ENCODE measurements at places on chromosomes 5 and 9.

GRCh38 chr5:994272-994607 lies 14.4 kb upstream of the NKD2 start:
- DNase-seq: no peak

- DNase-seq: no peak
Observed at GRCh38 chr9:92298036-92298435, 4.5 kb upstream of the IARS1 start.

GRCh38 chr5:114305402-114306207 lies 56.3 kb upstream of the KCNN2 start:
- peak; percentile 17 for DNase-seq

- DNase-seq: no peak
Observed at GRCh38 chr5:165627548-165628170, 2122.2 kb downstream of the MAT2B start.

DNA sequence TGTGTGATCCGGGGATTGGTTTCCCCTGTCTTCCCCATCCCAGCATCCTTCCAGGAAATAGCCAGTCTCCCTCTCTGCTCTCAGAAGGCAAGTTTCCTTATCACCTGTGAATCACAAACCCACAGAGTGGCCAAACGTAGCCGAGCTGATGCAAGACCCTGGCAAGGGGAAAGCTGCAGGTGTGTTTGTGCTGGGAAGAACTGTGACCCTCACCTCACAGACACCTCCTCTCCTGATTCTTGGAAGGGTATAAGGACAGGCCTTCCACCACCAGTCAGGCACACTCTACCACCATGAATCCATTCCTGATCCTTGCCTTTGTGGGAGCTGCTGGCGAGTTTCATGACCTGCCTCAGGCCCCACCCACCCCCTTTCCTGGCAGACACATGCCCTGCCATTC lies at the start of gene PRSS3:
PRSS3 (plus strand) TSS at position 281 of the 400 bp plus-strand sequence; CDS start at position 294, 13 bp downstream.
- no peak for DNase-seq

GRCh38 chr9:78371981-78372380 lies 75.1 kb downstream of the PSAT1 start:
- DNase-seq: no peak

- DNase-seq: no peak
Observed at GRCh38 chr5:179840321-179840720, 18.3 kb downstream of the MRNIP start.

GRCh38 chr5:123673107-123673506 lies 161.1 kb downstream of the CSNK1G3 start:
- no peak for DNase-seq

DNA sequence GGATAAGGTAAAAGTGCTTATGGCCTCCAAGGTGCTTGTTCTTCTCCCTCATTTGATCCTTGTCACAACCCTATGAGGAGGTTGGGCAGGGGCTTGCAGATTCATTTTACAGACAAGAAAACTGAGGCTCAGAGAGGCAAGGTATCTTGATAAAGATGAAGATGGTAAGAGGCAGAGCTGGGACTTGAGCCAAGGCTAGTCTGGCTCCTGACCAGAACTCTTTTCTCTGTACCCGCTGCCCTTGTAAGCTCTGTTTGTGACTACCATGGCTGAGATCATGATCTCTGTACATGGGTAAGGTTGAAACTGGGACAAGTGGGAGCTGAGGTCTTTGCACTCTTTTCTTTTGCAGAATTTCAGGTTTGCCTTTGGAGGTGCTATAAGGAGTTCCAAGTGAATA lies 33.6 kb downstream of the SEC61B start:
- DNase-seq: no peak

- DNase-seq: no peak
Observed at GRCh38 chr5:74054641-74055421, 428.8 kb downstream of the ARHGEF28 start.

DNA sequence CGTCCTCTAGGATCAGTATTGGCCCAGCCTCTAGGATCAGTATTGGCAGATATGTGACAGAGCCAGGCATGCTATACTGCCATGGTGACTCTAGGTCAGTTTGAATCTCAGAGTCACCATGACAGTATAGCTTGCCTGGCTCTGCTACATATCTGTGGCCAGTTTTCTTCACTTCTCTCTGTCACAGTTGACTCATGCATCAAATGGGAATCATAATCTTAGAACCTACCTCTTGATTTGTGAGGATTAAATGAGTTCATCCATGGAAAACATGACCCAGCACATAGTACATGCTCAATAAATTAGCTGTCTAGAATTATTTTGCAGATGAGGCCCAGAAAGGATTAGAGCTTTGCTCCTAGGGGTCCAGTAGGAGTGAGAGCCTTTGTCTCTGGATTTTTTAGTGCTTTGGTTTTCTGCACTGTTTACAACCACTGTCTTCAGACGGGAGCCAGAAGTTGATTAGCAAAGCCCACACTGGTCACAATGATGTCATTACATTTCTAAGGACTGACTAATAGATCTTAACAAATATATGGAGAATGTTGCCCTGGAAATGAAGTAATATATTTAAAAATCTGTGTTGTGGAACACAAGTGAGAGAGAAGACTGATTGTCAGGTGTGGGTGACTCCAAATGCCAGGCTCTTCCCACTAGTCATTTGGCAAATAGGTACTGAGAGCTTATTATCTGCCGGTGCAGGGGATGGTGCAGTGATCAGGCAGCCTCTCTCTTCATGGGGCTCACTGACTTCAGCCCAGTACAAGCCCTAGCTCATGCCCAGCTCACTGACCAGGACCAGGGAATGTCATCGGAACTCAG lies 76.0 kb downstream of the COL15A1 start:
- peak; percentile 91 for DNase-seq

GRCh38 chr5:86546582-86546981 lies 71.2 kb upstream of the COX7C start:
- no peak for DNase-seq

- DNase-seq: no peak
Observed at GRCh38 chr5:175557778-175558177, 79.4 kb downstream of the SFXN1 start.

- DNase-seq: no peak
Observed at GRCh38 chr9:82882138-82882537, 180.8 kb downstream of the RASEF start.

DNA sequence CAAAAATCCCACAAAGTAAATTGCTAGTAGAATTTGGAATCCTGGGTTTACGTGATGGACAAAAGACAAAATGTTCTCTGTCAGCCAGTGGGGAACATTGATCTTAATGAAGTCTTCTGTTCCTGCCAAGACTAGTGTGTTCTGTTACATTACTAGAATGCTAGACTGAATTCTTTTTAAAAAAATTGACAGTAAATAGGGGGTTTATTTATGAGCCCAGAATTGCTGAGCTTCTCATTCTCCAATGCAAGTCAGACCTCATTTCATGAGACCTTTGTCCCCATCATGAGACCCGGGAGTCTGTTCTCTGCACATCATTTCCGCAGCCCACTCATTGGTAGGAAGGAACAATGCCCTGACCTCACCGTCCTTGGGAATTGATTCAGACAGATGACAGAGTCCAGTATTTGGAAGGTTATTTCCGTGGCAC lies 173.8 kb upstream of the OTULINL start:
- no peak for DNase-seq

GRCh38 chr5:11973469-11973868 lies 69.2 kb upstream of the CTNND2 start:
- DNase-seq: no peak

DNA sequence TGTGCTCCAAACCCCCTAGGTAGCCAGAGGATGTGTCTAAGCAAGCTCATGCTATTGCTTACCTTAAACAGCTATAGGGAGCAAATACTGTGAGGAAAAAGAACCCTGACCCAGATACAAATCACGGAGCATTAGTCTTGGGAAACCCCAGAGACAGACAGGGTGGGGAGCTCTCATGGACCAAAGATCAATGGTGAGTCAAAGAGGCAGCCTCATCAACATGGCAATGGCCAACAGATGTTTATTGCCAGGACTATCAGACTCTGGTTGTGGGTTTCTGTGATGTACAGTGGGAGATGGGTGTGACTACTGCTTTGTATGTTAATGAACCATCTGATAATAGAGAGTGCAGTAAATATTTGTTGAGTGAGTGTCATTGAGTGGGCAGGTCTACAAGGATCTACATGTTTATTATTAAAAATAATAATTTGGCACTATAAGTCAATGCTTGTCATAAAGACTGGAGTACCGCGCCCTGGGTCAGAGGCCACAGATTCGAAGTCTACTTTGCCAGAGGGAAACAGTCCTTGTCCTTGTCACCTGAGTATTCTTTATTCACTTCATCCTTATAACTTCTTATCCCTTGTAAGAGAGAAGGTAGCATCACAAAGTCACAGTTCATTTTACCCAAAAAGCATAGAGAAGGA lies 56.5 kb upstream of the RAI14 start:
- no peak for DNase-seq

- DNase-seq: no peak
Observed at GRCh38 chr9:90737742-90738141, 63.9 kb upstream of the SYK start.

- DNase-seq: no peak
Observed at GRCh38 chr5:169745441-169746146, 108.5 kb downstream of the DOCK2 start.

- DNase-seq: peak; percentile 5
Observed at GRCh38 chr9:136944212-136944518, 373 bp downstream of the FBXW5 start.

- DNase-seq: no peak
Observed at GRCh38 chr5:141786700-141787099, 91.5 kb downstream of the PCDH1 start.

GRCh38 chr5:172864747-172865146 lies 30.7 kb downstream of the ERGIC1 start:
- no peak for DNase-seq

- no peak for DNase-seq
Observed at GRCh38 chr9:104882086-104882485, 45.9 kb downstream of the ABCA1 start.

DNA sequence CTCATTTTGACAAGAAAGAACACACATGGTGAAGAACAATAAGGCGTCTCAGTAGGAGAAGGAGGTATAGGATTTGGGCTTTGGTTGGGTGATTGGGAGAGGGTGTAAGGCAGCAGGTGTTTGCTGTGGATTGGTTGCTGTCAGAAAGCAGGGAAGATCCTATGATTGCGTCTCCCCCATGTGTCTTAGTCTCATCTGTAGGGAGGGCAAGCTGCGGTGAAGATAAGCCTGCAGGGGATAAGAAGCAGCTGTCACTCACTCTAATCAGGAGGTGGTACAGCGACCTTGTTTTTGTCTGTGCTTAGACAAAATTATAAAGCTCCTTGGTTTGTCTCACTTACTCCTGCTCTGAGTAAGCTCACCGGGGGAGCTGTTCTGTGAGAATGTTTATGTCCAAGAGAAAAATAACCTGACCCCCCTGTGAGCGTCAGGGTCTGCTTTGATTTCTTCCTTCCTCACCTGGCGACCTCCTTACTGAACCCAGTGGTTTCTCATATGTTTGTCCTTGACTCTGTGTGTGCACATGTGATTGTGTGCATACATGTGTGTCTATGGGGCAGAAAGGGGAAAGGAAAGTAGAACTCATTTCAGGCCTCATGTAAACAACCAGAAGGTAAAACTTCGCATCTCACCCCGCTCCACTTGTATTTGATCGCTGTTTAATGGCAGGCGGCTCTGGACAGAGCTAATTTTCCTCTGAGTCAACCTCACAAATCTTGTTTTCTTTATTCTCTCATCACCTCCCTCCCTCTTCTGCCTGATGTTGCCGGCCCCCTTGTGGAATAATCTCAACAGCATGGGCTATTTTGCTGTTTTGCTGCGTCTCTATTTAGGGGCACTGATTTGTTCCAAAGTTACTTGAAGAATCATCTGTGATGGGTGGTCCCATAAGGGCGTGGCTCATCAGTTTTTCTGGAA lies 105.6 kb downstream of the TENT4A start:
- DNase-seq: no peak

DNA sequence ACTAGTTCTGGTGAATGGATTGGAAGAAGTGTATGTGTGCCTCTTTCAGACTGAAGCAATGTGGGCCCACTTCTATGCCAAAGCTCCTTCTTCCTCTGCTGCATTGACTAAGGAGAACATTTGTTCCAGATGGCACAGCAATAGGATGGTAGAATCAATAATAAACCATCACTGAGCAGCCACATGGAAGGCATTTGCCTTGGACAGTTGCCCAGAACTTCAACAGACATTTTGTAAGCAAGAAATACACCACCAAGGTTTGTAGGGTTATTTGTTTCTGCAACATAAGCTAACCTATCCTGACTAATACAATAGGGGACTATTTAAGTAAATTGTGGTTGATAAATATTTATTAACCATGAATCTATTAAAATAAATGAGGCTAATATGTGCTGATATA lies 37.7 kb upstream of the CSNK1G3 start:
- no peak for DNase-seq

DNA sequence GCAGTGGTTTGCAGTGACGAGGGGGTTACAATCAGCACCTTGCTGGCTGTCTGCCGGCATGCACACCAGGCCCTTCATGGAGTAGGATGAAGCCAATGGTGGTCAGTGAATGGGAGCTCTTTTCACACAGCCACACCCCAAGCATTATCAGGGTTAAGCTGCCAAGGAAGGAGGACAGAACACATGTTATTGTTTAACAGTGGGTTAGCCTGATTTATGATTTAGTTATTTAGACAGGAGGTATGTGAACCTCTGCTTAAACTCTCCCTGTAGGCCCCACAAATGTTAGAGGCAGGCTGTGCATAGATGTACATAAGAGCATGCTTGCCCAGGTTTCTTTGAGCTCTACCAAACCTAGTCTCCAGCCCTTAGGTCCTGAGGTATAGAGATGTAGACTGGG lies 262.9 kb downstream of the SPOCK1 start:
- peak; percentile 5 for DNase-seq

- DNase-seq: no peak
Observed at GRCh38 chr9:121331549-121331948, 38.5 kb downstream of the STOM start.

GRCh38 chr5:95996904-95997723 lies 35.5 kb upstream of the ELL2 start:
- DNase-seq: no peak

DNA sequence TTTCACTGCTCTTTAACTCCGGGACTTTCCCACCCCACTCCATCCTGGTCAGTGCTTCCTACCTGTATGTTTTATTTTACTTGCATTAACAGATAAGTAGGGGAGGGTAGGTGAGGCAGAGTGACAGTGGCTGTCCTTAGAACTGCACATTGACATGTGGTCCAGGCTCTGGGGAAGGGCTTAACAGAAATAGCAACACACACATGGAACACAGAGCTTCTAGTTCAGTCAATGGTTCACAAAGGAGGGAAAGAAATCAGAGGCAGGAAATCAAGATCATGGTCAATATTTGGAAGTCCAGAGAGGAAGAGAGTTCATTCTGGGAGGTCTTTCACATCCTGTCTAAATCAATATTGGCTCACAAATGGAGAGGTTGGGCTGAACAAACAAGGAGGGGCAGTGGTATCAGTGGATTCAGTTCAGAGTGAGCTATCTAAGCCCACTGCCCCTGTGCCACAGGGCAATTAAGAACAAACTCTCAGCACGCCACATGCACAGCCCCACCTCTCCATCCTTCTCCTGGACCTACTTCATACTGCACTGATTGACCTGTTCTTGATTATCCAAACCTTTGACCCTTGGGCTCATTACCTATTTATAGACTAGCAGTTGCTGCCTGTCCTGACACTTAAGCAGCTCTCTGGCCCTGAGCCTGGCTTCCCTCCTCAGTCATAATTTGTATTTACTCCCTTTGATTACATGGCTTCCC lies 6.2 kb upstream of the VPS13A start:
- no peak for DNase-seq

- no peak for DNase-seq
Observed at GRCh38 chr5:131394128-131394527, 130.3 kb downstream of the CDC42SE2 start.

- DNase-seq: no peak
Observed at GRCh38 chr5:128349044-128349858, 188.8 kb downstream of the FBN2 start.

GRCh38 chr5:111238431-111239225 lies 14.4 kb downstream of the CAMK4 start:
- no peak for DNase-seq

- no peak for DNase-seq
Observed at GRCh38 chr5:159459951-159460538, 129.8 kb upstream of the IL12B start.

All from fibroblast of skin of left biceps (primary cell).